Effector memory CD4-positive, alpha-beta T cell (primary cell): ENCODE measurements at places on chromosomes 13 and 19.

- no peak for DNase-seq
Measured at GRCh38 chr19:15251010-15251748, 18.9 kb upstream of the EPHX3 start.

- no peak for DNase-seq
Measured at GRCh38 chr13:65756071-65756671, 1474.0 kb downstream of the PCDH9 start.

GRCh38 chr19:10681658-10682057 lies 19.6 kb upstream of the QTRT1 start:
- no peak for DNase-seq

GRCh38 chr19:2180881-2181632 lies 17.3 kb downstream of the DOT1L start:
- DNase-seq: no peak

DNA sequence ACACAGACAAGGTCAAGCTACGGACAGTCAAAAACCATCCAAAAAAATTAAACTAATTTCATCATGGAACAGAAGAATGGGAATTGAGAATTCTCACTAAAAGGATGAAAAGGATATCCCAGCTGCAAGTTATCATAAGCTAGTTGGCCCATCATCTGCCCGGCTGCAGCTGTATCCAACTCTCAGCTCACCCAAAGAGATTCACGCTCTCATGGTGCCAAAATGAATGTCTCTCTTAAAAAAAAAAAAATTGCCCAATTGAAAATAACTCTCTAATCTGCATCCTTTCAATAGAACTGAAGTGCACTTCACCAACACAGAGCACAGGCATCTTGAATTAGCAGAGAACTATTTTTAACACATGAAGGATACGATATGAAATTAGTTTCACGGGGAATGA lies 20.0 kb downstream of the ENOX1 start:
- no peak for DNase-seq

GRCh38 chr19:10346509-10346908 lies 7.1 kb upstream of the ICAM3 start:
- DNase-seq: no peak

DNA sequence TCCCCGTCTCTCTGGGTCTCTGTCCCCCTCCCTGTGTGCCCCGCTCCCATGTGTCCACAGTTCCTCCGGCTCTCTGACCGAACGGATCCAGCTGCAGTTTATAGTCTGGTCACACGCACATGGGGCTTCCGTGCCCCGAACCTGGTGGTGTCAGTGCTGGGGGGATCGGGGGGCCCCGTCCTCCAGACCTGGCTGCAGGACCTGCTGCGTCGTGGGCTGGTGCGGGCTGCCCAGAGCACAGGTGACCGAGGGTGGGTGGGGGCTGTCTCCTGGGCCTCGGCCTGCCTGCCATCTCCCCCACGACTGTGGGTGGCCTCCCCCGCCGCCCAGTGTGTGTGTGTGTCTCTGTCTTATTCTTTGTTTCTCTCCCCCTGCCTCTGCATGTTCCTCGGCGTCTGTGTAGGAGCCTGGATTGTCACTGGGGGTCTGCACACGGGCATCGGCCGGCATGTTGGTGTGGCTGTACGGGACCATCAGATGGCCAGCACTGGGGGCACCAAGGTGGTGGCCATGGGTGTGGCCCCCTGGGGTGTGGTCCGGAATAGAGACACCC lies 10.3 kb downstream of the TRPM4 start:
- DNase-seq: no peak

DNA sequence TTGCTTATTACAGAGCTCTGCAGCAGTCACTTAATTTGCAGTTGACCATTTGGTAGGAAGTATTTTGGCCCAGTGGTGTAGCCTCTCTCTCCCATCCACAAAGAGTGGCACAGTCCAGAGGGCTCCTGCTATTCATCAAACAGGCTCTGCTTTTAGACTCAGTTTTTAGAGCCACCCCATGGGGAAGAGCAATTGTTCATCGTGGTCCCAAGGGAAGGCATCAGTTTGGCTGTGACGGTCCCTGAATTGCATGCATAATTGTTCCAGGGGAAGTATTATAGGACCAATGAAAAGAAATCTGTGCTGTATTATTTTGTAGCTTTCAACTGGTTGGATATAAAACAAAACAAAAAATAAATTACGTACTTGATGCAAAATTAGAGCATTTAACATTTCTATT lies 799.0 kb downstream of the DACH1 start:
- DNase-seq: no peak
